ENCODE measurements at places on chromosomes 7 and 10. TPM values are rescaled to one million over a fixed set of nuclear protein-coding genes. Genes with fewer than 3 reads are reported as not detected.

Gene CDK1
- polyA plus RNA-seq = 0.80 TPM

Gene FAM20C
- not detected for polyA plus RNA-seq

- no peak for DNase-seq
These were observed 155.6 kb downstream of the PPP1R3A start for GRCh38 chr7:113763226-113763625.

DNA sequence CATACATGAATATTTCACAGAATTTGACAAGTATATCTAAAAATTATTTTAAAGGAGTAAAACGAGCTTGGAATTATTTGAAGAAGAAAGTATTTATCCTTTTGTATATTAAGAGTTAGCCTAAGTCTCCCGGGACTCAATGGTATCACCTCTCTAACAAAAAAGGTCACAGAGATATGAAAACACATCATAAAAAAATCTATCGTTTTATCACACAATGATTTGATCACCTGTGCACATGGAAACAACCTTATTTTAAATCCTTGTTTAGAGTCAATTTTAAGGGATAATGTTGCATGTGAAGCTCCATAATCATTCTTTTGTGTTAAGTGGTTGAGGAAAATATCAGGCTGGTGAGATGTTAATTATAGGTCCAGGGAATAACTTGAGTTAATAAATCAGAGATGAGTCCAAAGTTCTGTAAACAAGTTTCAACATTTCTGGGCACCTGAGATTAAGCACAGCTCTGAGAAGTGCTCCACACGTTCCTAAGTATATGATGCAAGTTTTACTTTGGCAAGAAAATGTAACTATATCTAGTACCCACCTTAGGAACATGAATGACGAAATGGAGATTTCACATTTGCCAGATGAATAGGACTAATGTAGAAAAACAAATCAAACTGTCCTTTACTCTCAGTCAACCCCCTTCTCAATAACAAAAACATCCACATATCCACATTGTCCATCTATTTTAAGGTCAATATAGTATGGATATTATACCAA, 148.5 kb upstream of the AKR1E2 start:
- DNase-seq = no peak

DNA sequence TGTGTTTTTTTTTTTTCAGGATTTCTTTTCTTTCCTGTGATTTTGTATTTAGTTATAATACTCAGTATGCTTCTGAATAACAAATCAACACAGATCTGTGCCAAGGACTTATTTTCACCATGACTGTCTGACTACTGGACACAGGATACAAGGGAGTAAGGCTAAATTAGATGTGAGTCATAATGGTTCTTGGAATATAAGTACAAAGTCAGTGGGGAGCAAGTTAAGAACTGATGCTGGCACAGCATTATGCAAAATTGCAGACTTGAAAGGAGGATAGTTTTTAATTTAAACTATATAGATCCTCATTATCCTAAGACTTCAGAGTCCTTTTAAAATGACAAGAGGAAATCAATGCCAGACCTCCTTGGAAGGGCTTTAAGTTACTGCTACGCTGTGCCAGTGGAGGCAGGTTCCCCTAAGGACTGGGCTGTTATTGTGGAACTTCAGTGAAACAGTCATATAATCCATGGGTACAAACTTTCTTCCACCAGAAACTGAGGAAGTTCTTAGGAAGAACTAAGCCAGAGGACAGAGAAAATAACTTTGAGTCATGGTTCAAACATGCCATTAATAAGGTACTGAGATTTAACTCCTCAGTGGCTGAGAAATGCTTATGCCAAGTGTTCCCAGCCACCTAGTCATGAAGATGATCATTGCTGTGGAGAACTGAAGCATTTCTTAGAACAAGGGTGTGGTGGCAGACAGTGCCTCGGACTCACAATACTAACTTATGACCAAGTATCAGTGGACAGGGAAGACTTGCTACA, 531.2 kb downstream of the HTR7 start:
- DNase-seq = no peak

Measured in CD4-positive, alpha-beta memory T cell (primary cell).